ENCODE measurements at places on chromosomes 1 and 21.

DNA sequence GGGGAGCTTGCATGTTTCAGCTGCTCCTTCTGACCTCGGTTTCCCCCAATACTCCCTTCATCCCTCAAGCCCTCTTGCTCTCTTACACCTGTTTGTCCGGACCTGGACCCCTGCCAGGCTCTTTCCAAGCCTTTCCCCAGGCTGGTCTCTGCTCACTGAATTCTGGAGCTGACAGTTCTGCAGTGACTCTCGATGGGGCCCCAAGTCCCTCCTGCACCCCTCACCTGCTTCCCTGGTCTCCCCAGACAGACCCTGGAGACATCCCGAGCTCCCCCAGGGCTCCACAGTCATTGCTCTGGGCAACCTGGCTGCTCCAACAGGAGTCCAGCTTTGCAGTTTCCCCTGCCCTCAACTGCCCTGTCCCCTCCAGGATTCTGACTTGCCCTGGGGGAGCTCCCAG is 198.6 kb downstream of the GRIK3 start:
- no peak for DNase-seq

- DNase-seq: no peak
Measured at GRCh38 chr1:112439592-112439991, 43.6 kb downstream of the CTTNBP2NL start.

GRCh38 chr1:206065547-206066145 is 12.7 kb downstream of the RHEX start:
- no peak for DNase-seq

DNA sequence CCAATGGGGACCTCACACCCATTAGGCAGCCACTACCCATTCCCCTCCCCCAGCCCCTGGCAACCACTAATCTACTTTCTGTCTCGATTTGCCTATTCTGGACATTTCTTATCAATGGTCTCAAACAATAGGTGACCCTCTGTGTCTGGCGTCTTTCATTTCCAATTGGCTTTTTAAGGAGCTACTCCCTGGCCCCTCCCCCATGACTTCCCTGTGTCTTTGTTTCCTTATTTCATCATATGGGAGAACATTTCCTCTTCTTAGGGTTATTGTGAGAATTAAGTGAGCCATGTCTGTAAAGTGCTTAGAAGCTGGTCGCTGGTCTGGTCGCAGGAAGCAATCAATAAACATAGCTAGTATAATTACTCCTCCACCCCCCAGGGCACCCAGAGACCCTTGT is 80.9 kb downstream of the SPSB1 start:
- no peak for DNase-seq

GRCh38 chr1:2001773-2002411 is 1.7 kb downstream of the CFAP74 start:
- no peak for DNase-seq

DNA sequence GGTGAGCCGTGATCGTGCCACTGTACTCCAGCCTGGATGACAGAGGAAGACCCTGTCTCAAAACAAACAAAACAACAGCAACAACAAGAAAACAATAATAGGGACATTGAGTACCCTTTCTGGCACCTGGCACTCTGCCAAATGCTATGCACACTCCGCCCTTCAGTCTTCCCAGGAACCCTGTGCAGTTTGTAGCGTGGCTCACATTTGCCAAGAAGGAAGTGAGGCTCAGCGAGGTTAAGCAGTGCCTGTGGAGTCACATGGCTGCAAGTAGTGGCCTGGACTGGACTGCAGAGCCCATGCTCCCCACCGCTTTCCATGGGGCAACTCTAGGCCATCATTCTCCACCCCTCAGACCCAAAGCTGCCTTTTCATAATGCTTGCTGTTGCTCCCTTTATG is 5.3 kb upstream of the EVA1B start:
- no peak for DNase-seq

GRCh38 chr1:61261595-61261994 is 179.2 kb downstream of the NFIA start:
- DNase-seq: no peak

DNA sequence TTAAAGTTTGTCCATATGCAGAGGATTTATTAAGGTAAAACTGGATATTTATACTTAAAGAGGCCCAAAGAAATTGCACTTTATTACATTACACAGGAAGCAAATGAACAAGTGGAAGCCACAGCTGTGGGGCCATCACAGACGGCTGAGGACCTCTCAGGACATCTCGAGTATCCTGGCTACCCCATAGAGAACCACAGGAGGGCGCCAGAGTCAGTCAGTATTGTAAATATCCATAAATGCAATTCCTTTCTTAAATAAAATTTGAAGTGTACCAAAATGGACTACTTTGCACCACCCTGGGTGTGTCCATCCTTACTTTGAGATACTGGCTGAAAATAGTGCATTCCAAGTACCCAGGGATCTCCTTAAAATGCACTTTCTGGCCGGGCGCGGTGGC is 257.2 kb downstream of the MRPL39 start:
- DNase-seq: peak; percentile 45

- DNase-seq: no peak
Measured at GRCh38 chr1:105641407-105641806, 1415.1 kb upstream of the PRMT6 start.

- DNase-seq: no peak
Measured at GRCh38 chr1:94807742-94808491, 12.2 kb upstream of the SLC44A3 start.

GRCh38 chr1:206421616-206422340 is 48.5 kb upstream of the IKBKE start:
- DNase-seq: no peak

DNA sequence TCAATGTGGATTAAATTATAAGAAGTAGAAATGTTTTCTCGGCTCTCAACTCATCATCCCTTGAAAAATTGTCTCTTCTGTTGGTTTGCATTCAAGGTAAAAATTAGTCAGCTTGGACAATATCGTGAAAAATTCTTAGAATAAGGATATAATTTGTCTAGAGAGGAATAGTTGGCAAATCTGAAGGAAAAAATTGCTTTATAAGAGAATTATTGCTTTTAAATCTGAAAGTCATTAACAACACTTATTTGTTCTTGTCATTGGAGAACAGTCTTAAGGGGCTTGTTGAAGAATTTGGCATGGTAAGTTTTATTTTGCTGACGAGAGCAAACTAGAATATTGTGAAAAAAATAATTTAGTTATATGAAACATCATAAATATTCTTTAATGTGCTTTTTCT is 26.4 kb downstream of the ANGPTL1 start:
- no peak for DNase-seq

GRCh38 chr21:37677006-37677405 is 239.3 kb downstream of the KCNJ6 start:
- DNase-seq: no peak

DNA sequence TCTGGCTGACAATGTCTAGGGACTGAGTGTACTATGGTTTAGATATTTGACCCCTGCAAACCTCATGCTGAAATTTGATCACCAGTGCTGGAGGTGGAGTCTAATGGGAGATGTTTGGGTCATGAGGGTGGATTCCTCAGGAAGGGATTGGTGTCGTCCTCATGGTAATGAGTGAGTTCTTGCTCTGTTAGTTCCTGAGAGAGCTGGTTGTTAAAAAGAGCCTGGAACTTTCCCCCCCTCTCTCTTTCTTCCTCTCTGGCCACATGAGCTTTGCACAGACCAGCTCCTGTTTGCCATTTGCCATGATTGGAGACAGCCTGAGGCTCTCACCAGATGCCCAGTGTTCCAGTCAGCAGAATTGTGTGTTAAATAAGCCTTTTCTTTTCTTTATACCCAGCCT is 36.6 kb upstream of the CNIH3 start:
- no peak for DNase-seq

Data from activated CD4-positive, alpha-beta T cell treated with anti-CD3 and anti-CD28 coated beads, Interleukin-10, Interleukin-2, amounts not matched to agents 100 ng/mL and 50 ng/mL, durations not matched to agents 16 hours and 8 hours (primary cell).